Tibial nerve (tissue), 4 donors: ENCODE measurements at places on chromosomes 4 and X. TPM values are rescaled to one million over a fixed set of nuclear protein-coding genes. Genes with fewer than 3 reads are reported as not detected.

The PFKFB1 gene
- total RNA-seq: 2.4 TPM

The CENPVL2 gene
- not detected for total RNA-seq

The HSFX3 gene
- total RNA-seq: not detected

The SHROOM3 gene
- 32.4 TPM for total RNA-seq
